ENCODE measurements at places on chromosomes 16 and 17.

GRCh38 chr17:45006927-45007461 is 38.9 kb upstream of the C1QL1 start:
- DNase-seq: peak; percentile 85

DNA sequence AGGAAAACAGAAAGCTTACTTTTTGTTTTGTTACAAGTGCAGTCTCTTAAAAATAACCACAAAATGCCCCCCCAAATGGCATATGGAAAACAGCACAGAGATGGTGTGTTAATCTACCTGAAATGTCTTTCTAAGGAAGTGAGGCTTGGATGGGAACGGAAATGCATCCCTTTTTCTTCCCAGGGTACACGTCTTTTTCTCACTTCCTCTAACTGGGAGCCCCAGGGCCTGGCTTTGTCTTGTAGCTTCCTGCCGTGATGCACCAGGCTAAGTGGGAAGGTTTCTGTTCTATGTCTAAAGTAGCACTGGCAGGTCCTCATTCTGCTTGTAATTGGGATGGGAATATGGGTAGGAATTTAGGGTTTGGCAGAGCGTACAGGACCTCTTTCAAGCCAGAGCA is 52.5 kb upstream of the CACNG3 start:
- DNase-seq: no peak

- DNase-seq: no peak
Observed at GRCh38 chr17:55735731-55736405, 13.2 kb upstream of the TMEM100 start.

GRCh38 chr17:72514321-72514861 is 393.6 kb downstream of the SOX9 start:
- no peak for DNase-seq

GRCh38 chr17:59506894-59507726 is 58.3 kb upstream of the DHX40 start:
- DNase-seq: no peak

GRCh38 chr16:56309008-56309407 is 116.3 kb downstream of the AMFR start:
- DNase-seq: no peak

- DNase-seq: no peak
Observed at GRCh38 chr17:7383742-7384488, 3.0 kb downstream of the TNK1 start.

GRCh38 chr17:13865650-13866049 is 203.7 kb upstream of the COX10 start:
- DNase-seq: no peak
